Hypothalamus (tissue), 51 donors: ENCODE measurements at places on chromosomes 3 and 15.

GRCh38 chr3:185586686-185587039, 568 bp downstream of the SENP2 start:
- DNase-seq = no peak

- no peak for DNase-seq
These were observed 254.9 kb upstream of the TBL1XR1 start for GRCh38 chr3:177451864-177452830.

DNA sequence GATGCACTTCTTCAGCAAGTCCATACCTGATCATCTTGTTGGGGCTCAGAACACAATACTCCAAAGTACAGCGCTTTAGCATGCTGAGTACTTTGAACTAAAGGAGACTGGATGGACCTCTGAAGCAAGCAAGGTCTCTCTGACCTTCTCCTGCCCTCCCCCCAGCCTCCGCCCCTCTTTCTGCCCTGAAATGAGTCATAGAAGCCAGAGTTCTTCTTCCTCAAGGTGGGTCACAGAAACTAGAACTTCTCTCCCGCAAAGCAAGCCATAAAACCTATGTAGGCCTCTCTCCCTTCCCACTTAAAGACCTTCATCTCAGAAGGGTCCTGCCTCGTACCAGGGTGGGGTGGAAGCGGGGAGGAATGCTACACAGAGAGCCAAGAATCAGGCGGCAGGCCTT, 230.5 kb upstream of the PROK2 start:
- DNase-seq = no peak

- DNase-seq = no peak
These were observed 464.1 kb upstream of the RARB start for GRCh38 chr3:24963762-24964625.

DNA sequence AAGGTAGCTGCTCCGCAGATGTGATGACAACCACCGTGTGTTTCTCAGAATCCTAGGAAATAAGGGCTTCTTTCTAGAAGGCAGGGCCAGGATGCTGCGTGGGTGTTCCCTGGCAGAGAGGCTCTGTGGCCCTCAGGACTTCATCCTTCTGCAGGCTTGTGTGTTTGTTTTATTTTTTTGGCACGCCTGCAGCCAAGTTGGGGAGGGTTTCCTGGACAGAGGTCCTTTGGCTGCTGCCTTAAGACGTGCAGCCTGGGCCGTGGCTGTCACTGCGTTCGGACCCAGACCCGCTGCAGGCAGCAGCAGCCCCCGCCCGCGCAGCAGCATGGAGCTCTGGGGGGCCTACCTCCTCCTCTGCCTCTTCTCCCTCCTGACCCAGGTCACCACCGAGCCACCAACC, at the start of gene CLEC3B:
Gene CLEC3B (plus strand): TSS at position 266 of the 400 bp plus-strand sequence. CDS start 60 bp downstream, at position 326.
- DNase-seq = no peak

DNA sequence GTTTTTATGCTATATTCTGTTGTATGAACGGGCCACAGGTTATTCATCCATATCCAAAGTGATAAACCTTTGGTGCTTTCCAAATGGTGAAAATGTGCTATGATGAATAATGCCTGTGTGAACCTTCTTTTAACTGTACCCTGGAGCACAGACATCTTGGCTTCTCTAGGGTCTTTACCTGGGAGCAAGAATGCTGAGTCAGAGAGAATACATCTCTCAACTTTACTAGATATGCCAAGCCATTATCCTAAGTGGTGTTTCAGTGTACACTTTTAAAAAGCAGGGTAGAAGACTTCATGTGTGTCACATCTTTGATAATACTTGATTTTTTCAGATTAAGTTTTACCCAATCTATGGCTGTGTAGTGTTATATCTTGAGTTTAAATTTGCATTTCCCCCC, 23.5 kb upstream of the XYLB start:
- DNase-seq = no peak

- no peak for DNase-seq
These were observed 77.7 kb upstream of the KLF13 start for GRCh38 chr15:31248951-31249350.

DNA sequence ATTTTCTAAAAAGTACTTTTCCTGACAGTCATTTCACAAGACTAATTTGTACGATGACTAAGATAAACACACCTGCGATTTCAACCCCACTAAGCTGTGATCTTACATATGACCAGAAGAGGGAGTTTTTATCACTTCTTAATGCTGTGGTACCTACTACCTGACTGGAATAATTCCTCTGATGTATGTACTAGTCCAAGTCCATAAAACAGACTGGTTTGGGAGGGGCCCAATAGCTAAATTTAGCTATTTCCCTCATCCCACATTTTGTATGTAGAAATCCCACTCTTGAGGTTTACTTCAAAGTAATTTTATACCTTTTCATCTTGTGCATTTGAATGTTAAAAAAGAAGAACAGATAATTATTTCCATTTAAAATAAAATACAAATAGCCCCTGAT, 49.7 kb upstream of the SCAANT1 start:
- DNase-seq = no peak

GRCh38 chr3:129936757-129937156, 37.8 kb upstream of the TRH start:
- peak; percentile 48 for DNase-seq

GRCh38 chr3:46932455-46933225, 43.9 kb downstream of the CCDC12 start:
- no peak for DNase-seq

DNA sequence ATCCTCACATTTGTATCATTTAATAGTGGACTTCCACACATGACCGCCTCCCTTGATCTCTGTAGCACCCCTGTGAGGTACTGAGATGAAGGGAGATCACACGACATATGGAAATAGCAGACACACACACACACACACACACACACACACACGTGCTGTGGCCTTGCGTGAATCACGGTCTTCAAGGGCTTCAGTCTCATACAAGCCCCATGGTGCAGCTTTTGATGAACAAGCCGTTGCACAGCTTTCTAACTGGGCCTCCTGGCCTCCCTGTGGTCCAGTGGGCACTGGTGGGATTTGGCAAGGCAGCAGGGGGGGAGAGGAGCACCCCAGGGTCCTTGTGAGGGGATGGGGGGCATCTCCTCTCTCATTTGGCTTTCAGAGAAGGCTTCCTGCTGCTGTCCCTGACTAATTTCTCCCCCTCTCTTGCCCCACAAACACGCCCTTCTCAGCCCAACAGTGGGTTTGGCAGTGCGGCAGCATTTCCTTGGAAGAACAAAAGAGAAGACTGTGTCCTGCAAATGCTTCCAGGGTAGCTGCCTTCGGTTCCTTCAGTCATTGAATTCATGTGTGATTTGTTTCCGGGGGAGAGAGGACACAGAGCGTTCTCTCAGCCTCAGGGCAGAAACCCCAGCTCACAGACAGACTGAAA, 98.7 kb downstream of the SMAD6 start:
- no peak for DNase-seq

DNA sequence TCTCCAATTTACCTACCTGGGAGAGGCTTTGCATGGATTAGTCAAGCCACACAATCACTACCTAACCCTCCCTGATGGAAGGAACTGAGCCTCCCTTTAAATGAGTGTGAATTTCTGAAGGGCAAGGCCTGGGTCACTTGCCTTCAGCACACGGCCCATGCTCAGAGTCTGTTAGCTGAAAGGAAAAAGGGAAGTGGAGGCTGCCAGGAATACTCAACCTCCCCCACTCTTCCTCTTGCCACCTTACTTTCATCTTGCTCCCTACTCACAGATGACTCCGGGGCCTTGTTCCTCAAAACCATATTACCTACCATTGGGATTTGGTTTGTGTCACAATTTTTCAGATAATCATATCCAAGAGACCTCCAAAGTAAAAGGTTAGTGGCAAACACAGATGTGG, 220.0 kb downstream of the ABHD5 start:
- DNase-seq = no peak

GRCh38 chr3:116135457-116136085, 309.7 kb downstream of the LSAMP start:
- no peak for DNase-seq

DNA sequence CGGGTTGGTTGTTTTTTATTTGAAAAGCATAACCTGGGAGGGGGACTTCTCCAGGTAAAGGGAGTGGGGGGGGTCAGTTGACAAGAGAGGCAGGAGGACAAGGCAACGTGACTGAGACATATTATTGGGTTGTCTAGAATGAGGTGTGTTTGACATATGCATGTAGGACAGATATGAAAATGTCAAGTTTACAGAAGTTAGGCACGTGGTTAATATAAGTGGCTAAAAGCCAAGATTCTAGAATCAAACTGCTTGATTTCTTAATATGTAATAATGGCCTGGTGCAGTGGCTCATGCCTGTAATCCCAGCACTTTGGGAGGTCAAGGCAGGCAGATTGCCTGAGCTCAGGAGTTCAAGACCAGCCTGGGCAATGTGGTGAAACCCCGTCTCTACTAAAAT, 212.8 kb downstream of the SQOR start:
- DNase-seq = no peak

- no peak for DNase-seq
These were observed 79.8 kb downstream of the RBPMS2 start for GRCh38 chr15:64695561-64695992.

DNA sequence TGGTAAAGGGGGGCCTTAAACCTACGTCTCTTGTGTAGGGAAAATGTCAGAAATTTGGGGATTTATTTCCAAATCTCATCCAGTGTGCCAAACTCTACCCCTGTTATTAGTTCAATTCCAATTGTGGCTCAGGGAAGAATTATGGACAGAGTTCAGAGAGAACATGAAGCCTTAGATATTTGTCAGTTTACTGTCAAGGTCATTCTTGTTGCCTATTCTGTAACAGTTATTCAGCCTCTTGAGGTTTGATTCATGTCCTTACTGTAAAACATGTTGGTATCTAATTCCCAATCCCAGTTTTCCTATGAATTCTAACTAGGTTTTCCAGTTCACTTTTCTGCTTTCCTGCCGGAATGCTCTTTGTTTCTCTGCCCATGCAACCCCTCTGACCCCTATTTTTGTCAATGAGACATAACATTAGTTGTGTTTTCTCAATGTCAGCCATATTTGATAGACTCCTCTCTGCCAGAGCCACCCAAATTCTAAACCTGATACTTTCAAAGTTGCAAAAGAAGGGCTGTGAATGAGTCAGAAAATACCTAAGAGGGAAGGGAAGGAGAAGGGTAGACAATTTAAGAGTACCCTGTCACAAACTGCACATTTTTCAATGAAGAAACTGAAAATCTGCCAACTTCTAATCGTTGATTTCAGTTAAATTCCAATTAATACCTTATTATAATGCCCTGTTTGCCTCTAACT, 52.4 kb downstream of the ATOSA start:
- DNase-seq = no peak

DNA sequence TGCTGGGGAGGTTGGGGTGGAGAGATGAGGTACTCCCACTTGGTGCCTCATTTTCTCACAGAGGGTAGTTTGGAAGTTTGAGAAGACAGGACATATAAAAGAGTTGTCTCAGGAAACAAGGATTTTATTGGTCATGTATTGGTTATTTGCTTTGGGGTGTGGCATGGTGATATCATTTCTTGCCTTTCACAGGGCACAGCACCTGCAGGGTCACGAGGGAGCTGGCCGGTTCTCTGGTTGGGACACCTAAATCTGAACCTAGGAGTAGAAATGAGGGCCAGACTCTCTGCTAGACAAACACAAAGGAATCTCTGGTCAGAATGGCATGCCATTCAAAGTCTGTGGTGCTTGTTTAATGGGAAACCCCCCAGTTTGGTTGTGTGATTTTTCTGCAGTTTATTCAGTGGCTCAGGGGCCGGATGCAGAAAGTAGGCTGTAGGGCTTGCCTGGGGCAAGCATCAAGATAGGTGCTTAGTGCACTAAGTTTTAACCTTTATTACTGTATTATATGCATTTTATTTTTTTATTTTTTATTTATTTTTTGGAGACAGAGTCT, 237.7 kb upstream of the EIF1B start:
- DNase-seq = no peak

- no peak for DNase-seq
These were observed 792 bp downstream of the TPRA1 start for GRCh38 chr3:127589600-127590281.

DNA sequence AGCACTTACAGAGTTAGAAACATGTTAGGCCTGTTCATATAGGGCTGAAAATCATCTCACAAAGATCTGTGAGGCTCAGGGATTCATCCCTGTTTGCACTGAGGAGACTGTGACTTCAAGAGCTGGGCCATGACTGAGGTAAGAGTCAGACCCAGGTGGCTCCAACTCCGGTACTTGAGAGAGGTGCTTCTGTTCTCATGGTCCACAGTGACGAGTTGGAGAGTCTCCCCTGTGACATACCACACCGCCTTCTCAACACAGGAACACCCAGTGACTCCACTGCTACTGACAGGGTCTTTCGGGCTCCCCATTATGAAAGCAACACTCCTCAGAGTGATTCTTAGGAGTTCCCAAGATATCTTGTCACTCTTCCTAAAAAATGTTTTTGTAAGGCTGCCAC, 27.4 kb downstream of the FSTL1 start:
- no peak for DNase-seq

DNA sequence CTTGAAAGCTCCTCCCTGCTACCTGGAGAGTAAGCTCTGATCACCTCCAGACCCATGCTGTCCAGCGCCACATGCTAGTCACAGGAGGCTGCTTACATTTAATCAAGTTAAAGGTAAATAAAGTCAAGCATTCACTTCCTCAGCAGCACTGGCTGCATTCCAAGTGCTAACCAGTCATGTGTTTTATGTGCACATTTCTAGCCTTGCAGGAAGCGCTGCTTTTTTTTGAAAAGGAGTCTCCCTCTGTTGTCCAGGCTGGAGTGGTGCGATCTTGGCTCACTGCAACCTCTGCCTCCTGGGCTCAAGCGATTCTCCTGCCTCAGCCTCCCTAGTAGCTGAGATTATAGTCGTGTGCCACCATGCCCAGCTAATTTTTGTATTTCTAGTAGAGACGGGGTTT, 279.2 kb downstream of the GABRG3 start:
- DNase-seq = no peak

- DNase-seq = no peak
These were observed 7.3 kb downstream of the NEK4 start for GRCh38 chr3:52763466-52763865.

- peak; percentile 42 for DNase-seq
These were observed 192.6 kb upstream of the ALCAM start for GRCh38 chr3:105174017-105174615.

- no peak for DNase-seq
These were observed 75.2 kb downstream of the CGNL1 start for GRCh38 chr15:57451555-57451954.

DNA sequence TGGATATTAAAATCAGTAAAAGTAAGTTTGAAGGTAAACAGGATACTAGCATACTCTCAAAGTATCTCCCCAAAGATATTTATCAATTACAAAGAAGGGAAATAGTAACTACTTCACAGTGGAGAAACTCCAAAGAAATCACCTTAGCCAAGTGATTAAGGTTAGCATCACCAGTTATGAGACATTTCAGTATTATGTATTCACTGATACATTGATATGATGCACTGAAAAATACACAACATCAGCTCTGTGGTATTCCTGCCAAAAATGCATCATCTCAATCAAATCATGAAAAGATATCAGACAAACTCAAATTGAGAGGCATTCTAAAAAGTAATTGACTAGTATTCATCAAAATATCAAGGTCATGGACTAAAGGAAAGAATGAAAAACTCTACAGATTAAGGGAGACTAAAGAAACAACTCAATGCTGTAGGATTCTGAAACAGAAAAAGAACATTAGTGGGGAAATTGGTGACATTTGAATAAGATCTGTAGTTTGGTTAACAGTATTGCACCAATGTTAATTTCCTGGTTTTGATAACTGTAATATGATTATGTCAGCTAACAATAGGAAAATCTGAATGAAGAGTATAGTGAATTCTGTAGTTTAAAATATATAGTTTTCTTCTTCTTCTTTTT, 215.4 kb downstream of the UACA start:
- DNase-seq = no peak

- no peak for DNase-seq
These were observed 204.2 kb downstream of the GHSR start for GRCh38 chr3:172244011-172244410.
